Fibroblast of skin of right quadriceps (primary cell): ENCODE measurements at places on chromosomes 3 and 15.

DNA sequence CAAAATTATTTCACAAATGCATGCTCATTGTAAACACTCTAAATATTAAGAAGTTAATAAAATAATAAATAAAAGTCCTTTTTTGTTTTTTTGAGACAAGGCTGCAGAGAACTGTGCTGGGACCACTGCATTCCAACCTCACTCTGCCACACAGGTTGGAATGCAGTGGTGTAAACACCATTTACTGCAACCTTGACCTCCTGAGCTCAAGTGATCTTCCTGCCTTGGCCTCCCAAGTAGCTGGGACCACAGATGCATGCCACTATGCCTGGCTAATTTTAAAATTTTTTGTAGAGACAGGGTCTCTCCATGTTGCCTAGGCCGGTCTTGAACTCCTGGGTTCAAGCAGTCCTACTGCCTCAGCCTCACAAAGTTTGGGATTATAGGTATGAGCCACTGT is 578.4 kb downstream of the ZIC1 start:
- no peak for DNase-seq

- no peak for DNase-seq
Measured at GRCh38 chr3:138405001-138405400, 29.4 kb upstream of the ESYT3 start.

- no peak for DNase-seq
Measured at GRCh38 chr3:79380581-79380980, 387.2 kb downstream of the ROBO1 start.

GRCh38 chr15:39934397-39935071 is 619 bp downstream of the EIF2AK4 start:
- peak; percentile 36 for DNase-seq

- DNase-seq: no peak
Measured at GRCh38 chr3:11558918-11559815, 84.5 kb downstream of the VGLL4 start.

DNA sequence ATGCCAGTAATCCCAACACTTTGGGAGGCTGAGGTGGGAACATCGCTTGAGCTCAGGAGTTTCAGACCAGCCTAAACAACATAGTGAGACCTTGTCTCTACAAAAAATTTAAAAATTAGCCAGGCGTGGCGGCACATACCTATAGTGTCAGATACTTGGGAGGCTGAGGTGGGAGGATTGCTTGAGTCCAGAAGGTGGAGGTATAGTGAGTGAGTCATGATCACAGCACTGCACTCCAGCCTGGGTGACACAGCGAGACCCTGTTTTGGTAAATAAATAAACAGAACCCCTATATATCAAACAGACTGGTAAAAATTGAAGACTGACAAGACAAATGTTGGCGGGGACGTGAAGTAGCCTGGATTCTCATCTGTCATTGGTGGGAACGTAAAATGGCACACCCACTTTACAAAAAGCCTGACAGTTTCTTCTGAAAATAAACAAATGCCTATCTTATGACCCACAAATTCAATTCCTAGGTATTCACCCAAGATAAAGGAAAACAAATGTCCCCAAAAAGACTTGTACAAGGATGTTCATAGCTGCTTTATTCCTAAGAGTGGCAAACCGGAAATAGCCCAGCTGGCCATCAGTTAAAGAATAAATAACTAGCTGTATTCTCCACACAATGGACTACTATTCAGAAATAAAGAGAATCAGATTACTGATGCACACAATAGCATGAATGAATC is 47.0 kb upstream of the GK5 start:
- no peak for DNase-seq

DNA sequence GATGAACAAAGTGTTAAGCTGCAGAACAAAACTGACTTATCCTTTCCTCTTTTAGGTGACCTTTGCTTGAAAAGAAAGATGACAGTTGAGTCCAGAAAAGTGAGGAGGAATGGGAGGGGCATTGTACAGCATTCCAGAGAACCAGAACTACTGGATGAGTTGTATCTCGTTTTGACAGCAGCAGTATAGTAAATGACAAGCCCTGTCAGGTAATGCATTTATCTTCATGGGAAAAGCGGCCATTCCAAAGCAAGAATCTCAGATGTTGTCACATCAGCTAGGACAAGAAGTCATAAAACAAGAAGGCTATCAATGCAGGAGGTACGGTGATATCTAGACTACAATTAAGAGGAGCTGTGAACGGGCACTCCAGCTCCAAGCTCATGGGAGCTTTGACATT is 421.5 kb downstream of the MAGI1 start:
- DNase-seq: no peak

GRCh38 chr3:193129607-193130006 is 111.4 kb upstream of the PLAAT1 start:
- DNase-seq: no peak

- DNase-seq: peak; percentile 87
Measured at GRCh38 chr3:131543714-131544113, 40.9 kb upstream of the MRPL3 start.

GRCh38 chr3:15499536-15499935 is 22.0 kb downstream of the COLQ start:
- DNase-seq: no peak

DNA sequence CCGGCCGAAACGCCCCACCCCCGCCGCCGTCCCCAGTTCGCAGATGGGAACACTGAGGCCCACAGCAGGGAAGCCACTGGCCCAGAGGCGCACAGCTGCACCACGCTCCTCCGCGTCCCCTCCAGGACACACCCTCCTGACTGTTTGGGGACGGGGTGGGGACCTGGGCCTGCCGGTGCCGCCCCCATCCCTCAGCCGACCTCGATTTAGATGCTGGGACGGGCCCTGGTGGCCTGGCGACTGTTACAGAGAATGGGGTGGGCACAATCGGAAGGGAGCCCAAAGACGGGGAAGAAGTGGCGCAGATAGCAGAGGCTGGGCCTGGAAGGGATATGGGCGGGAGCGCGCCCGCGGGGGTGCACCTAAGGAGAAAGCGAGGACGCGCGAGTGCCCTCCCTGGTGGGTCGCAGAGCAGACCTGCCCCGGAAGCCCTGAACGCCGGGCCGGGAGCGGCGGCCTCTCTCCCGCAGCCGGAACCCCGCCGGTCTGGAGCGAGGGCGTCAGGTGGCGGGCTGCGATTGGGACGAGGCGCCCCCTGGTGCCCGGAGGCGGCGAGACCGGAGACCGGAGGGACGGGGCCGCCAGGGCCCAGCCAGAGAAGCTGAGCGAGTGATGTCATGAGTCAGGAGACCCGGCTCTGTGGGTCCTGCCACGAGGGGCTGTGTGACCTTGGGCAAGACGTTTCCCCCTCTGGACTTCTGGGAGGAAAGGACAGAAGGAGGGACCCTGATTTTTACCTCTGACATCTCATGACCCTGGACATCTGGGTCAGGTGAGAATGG is 78.4 kb downstream of the IQSEC1 start:
- peak; percentile 70 for DNase-seq

- DNase-seq: no peak
Measured at GRCh38 chr15:40747685-40748631, 7.1 kb downstream of the RMDN3 start.
